Activated CD4-positive, alpha-beta T cell treated with anti-CD3 and anti-CD28 coated beads, Interleukin-2, Interleukin-4, amounts not matched to agents 100 ng/mL and 50 ng/mL, durations not matched to agents 16 hours and 8 hours (primary cell): ENCODE measurements at places on chromosomes 4 and X.

DNA sequence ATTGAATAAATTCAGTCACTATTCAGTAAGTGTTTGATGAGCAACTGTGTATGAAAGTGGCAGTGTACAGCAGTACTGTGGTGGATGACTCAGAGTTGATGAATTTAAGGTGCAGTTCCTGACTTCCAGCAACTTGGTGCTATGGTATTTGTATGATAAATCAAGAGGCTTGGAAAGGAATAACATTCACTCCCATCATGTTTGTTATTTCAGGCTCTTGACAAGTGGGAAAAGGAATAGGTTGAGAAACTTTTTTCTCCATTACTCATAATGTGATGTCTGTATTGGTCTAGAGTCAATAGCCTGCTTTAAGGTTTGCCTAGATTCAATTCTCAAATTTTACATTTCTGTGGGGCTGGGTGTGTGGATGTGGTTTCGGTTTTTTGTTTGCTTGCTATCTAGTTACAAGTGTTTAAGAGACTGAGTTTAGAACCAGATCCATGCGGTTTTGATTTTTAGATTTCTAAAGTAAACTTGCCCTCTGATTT is 35.1 kb upstream of the CYP2U1 start:
- DNase-seq = peak; percentile 44

DNA sequence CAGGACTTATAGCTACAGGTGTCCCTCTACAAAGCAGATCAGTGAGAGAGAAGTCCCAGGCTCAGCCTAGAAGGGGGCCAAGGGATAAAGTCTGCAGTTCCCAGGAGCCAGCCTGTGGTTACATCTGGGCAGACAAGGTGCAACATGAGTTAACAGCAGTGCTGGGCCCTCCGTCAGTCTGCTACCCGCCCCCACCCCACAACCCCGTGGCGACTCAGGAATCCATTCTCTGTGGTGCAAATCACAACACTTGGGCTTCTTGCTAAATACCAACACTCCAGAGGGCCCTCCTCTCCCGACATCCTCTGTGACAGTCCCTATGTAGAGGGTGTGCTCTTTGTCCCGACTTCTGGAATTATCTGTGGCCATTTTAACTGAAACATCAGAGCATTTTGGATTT is 13.8 kb downstream of the GPM6B start:
- DNase-seq = no peak

- DNase-seq = no peak
These were observed 5.0 kb downstream of the DOK7 start for GRCh38 chr4:3468154-3468553.

DNA sequence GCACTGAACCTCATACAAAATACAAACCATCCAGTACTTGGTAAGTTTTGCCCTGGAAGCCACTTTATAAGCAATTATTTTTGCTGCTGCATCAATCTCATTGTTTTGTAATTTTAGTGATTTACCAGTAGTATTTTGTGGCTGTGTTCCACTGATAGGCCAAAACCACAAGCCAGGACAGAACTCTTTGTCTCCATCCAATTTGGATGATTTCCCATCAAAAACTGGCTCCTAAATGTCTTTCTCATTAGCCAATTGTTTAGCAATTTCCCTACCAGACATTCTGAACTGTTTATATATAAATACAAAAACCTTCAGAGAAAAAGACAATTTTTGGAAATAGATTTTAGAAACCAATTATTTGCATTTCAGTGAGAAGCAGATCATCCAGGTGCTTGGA is 4.4 kb downstream of the GSPT2 start:
- no peak for DNase-seq

GRCh38 chrX:125577479-125577878 is 257.8 kb downstream of the TEX13C start:
- DNase-seq = no peak

- DNase-seq = no peak
These were observed at the start of gene GCNA for GRCh38 chrX:71578253-71579135. Gene GCNA, plus strand, starts transcription at chrX:71578437. Its CDS starts 2,385 bp downstream, at chrX:71580822.

DNA sequence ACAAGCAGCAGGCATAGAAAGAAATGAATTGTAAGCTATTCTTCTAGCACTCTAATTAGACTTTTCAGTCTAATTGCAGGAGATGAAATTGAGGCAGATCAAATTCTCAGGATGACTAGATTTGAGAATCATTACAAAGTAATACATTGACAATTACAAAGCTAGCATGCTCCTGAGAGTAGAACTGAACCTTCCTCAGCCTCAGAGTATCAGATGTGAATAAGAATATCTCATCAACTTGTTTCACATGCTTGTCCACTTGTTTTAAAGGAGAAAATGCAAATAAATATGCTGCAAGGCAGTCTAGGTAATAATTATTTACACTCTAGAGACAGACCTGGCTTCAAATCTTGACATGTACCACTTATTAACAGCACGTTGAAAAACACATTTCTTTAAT is 491.0 kb upstream of the MAGEB2 start:
- DNase-seq = no peak

DNA sequence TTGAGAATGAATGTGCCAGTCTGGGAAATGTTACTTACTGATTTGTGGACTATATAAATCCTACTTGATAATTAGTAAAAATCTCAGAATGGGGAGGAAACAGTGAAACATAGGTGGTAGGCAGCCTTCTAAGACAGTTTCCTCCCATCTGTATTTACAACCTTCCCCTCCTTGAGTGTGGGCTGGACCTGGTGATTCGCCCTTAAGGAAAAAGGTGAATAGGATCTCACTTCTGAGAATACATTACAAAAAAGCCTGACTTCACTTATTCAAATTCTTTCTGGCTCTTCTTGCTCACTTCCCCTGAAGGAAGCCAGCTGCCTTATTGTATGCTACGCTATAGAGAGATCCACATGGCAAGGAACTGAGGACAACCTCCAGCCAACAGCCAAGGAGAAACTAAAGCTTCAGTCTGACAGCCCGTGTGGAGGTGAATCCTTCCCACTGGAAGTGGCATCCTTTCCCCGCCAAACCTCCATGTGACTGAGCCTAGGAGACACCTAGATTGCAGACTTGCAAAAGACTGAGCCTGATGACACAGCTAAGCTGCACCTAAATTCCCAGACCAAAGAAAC is 585.0 kb downstream of the STPG2 start:
- no peak for DNase-seq

DNA sequence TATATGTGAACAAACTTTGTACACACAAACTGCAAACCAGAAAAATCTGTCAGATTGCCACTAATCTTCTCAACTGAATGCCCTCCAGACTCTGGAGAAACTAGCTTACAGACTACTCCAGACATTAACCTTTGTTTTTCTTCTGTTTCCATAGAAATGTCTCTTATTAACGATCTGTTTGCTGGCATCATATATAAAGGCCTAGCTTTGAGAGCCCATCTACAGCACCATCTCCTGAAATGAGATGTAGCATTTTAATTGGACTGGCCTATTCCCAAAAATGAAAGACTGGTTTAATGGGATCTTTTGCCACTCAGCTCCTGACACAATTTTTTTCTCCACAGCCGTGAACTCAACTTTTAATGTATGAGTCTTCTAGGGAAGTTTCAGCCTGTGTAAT is 266.0 kb upstream of the IL1RAPL1 start:
- DNase-seq = no peak

GRCh38 chrX:54980334-54980733 is 13.7 kb downstream of the PFKFB1 start:
- no peak for DNase-seq

- DNase-seq = peak; percentile 17
These were observed 738.0 kb upstream of the PITX2 start for GRCh38 chr4:111360906-111361305.

GRCh38 chr4:165299399-165300060 is 27.9 kb upstream of the MSMO1 start:
- DNase-seq = no peak

DNA sequence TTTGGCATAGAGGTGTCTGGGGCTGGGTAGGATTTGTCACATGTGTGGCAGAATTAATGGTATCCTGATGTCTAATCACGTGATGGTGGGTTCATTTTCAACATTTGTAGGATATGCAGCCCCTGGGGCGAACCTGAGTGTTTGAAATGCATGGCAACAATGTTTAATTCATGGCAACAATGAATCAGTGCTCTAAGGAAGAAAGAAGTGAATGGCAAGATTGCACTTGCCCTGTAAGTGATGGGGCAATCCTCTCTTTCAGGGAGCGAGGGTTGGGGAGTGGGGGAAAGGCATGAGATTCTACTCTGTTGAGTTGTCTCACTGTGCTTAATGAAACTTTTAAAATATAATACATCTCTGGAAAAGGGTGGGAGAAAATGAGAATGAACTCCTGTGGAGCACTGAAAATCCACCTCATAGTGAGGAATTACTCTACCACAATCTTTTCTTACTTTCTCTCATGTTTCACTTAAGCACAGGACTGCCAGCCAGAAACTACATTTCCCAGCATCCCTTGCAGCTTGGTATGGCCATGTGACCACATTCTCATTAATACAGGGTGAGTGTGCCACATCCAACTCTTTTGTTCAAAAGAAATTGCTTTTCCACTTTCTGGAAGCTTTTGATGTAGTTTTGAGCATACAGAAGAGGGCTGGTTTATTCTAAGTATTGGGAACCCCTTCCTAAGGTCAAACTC is 64.0 kb upstream of the PGM2 start:
- peak; percentile 37 for DNase-seq

DNA sequence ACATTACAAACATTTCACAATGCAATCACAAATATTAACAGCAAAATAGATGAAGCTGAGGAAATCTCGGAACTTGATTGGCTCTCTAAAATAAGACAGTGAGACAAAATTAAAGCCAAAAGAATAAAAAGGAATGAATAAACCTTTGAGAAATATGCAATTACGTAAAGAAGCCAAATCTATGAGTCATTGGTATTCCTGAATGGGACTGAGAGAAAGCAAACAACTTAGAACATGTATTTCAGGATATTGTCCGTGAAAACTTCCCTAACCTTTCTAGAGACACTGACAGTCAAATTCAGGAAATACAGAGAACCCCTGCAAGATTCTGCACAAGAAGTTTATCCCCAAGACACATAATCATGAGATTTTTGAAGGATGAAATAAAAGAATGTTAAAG is 48.4 kb upstream of the SPANXN2 start:
- no peak for DNase-seq

DNA sequence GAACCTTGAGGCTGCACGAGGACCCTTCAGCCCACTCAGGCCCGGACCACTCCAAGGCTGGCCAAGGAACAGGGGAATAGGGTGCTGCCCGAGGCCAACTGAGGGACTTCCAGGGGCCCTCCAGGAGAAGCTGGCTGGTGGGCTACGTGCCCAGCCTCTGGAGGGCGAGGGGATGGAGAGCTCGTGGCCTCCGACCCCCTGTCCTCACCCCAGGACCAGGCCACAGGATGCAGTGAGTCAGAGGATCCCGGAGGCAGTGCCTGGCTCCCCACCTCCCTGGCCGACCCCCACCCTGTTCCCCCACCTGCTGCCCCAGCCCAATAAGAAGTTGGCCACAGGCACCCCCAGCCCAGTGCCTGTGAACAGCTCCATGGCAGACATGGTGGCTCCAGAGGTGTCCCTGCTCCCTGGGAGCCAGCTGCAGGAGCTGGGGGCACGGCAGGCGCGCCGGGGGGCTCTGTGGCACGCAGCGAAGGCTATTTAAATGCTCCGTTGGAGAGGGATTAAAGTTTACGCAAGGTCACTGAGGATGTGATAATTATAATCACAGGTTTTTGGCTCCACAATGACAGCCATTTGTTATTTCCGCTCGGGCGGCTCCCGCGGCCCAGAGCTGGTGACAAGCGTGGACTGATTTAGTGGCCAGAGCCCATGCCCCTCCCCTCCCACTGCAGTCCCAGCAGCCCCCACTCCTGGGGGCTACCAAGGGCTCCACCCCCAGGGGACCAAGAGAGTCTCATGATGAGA is 95.7 kb upstream of the NKX1-1 start:
- no peak for DNase-seq

DNA sequence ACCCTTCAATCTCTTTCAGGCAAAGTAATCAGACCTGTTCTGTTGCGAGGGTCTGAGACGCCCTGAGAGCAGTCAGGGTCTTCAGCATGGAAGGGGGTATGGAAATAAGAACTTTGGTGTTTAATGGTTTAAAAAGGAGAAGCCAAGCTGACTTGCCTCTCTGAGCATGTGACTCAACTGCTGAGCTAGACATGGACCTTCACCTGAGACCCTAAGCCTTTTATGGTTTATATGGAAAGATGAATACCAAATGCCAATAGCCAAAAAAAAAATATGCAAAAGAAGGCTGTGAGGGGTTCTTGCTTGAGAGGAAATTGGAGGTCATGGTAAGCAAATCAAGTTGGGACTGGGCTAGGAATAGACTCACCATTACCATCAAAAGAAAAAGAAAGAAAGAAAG is 30.6 kb downstream of the CHRNA9 start:
- DNase-seq = no peak

DNA sequence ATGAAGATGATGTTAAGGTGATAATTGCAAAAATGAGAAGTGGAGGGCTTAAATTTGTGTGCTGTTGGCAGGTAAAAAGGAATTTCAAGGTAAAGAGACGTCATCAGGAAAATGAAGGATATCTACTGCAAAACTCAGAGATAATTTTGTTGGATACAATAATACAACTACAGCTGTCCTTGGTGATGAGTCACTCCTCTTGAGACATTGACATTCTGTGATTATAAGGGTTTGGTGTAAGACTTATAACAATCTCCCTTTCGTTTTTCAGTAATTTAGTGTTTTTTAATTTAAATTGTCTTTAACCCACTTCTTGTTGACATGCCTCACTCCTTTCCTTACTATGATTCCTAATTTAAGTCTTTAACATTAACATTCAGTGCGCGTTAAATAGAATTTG is 1074.1 kb upstream of the SLIT2 start:
- DNase-seq = no peak
